Renal cortex interstitium (tissue), 15 donors: ENCODE measurements at places on chromosomes 7 and 10. TPM values are rescaled to one million over a fixed set of nuclear protein-coding genes. Genes with fewer than 3 reads are reported as not detected.

DNA sequence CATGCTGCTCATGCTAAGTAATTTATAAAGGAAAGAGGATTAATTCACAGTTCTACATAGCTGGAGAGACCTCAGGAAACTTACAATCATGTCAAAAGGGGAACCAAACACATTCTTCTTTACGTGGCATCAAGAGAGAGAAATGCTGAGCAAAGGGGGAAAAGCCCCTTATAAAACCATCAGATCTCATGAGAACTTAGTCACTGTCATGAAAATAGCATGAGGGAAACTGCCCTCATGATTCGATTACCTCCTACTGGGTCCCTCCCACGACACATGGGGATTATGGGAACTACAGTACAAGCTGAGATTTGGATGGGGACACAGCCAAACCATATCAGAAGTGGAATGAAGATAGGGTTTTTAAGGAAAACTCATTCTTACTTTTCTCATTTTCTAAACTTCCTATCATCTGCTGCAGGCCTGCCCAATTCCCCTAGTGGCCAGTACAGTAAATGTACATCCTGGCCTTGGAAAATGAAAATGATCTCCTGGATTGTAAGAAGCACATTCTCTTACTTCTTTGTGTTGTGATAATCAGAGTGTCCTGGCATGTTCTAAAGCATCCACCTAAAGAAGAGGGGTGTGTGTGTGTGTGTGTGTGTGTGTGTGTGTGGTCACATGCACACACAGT, 421.5 kb downstream of the LRMDA start:
- no peak for DNase-seq

GRCh38 chr10:132429281-132430230, 32.6 kb downstream of the PWWP2B start:
- no peak for DNase-seq

GRCh38 chr10:116667484-116667883, 46.7 kb downstream of the PNLIPRP2 start:
- DNase-seq = no peak

The COG5 gene
- polyA plus RNA-seq = 36.7 TPM
